NCI-H187 treated with DMSO at 0.1 percent for 48 hours (cell line): ENCODE measurements at places on chromosomes 16 and 17.

- no peak for DNase-seq
These were observed 594 bp upstream of the CARHSP1 start for GRCh38 chr16:8869212-8869987.

GRCh38 chr17:43428524-43428923 lies 29.7 kb downstream of the ARL4D start:
- DNase-seq: no peak

- DNase-seq: no peak
These were observed 13.0 kb downstream of the CDH13 start for GRCh38 chr16:82639666-82640336.

- DNase-seq: no peak
These were observed 255.7 kb downstream of the RBFOX3 start for GRCh38 chr17:79355165-79355564.

DNA sequence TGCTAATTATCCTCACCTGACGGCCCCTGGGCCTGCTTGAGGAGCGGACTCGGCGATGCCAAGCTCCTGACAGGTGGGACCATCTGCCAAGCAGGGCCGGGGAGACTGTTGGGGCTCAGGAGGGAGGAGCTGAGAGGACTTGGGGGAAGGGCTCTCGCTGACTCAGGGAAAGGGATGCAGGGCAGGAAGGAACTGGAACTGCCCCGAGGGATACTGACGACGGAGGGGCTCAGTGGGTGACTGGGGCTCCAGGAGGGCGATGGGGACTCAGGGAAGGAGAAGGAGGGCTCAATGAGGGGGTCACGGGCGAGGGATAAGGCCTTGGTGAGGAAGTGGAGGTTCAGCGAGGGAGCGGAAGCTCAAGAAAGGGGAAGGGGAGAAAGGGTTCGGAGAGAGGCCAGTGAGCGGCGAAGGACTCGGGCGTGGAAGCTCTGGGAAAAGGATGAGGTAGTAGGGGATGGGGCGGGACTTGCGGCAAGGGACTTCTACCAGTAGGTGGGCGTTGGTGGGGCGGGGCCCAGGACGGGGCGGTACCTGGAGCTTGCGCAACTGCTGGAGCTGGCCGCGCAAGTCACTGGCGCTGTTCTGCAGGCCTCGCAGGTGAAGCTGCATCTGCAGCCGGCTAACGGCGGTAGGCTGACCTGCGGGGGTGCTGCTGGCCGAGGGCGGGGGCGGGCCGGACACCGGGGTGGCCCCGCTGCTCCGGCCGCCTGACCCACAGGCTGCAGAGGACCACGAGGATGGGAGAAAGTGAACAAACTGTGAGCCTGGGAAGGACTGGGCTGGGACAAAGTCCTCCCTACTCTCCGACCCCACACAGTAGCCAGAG lies 46.5 kb downstream of the SRCIN1 start:
- peak; percentile 65 for DNase-seq

GRCh38 chr17:72115781-72116525 lies 4.9 kb upstream of the SOX9 start:
- DNase-seq: no peak

DNA sequence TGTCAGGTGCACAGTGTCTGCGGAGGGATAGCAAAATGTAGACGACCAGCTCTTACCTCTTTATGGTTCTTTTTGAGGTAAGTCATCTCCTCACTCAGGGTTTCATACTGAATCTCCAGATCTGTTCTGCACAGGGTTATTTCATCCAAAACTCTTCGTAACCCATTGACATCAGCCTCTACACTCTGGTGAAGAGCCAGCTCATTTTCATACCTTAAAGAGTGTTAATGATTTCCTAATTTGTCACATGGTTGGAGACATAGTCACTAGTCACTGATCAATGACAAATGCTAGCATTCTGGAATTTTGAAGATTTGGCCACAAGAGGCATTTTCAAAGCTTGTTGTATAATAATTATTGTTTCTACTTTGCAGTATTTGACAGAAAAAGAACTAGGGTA lies 1.3 kb downstream of the KRT25 start:
- no peak for DNase-seq

- no peak for DNase-seq
These were observed 355.0 kb downstream of the KIF2B start for GRCh38 chr17:54177606-54178308.

GRCh38 chr17:1005361-1005946 lies 8.5 kb downstream of the TIMM22 start:
- no peak for DNase-seq

DNA sequence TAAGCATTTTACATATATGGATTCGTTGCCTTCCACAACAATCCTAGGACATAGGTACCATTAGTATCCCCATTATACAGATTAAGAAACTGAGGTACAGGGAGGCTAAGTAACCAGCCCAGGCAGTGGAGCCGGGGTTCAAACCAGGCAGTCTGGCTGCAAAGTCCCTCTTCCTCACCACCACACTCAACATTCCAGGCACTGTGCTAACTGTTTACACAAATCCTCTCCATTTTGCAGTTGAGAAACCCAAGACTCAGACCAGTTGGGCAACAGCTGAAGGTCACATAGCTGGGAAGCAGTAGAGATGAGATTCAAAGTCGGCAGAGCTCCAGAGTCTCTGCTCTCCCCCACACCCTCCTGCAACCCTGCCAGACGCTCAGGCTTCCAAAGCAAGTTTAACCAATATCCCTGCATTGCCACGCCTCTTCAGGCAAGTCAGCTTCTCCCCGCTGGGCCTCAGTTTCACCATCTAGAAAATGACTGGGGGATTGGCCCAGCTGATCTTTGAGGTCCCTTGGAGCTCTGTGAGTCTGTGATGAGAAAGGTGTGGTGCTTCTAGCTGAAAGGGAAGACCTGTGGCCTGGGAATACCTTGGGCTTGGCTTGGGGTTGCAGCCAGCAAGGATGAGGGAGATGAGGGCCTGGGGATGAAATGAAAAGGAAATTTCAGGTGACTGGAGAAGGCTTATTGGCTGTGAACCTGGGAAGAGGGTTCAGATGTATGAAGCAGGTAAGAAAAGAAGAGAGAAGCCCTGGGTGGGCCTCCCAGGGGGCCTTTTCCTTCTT lies 14.0 kb downstream of the CCR7 start:
- no peak for DNase-seq
